ENCODE measurements at places on chromosomes 1 and 21.

DNA sequence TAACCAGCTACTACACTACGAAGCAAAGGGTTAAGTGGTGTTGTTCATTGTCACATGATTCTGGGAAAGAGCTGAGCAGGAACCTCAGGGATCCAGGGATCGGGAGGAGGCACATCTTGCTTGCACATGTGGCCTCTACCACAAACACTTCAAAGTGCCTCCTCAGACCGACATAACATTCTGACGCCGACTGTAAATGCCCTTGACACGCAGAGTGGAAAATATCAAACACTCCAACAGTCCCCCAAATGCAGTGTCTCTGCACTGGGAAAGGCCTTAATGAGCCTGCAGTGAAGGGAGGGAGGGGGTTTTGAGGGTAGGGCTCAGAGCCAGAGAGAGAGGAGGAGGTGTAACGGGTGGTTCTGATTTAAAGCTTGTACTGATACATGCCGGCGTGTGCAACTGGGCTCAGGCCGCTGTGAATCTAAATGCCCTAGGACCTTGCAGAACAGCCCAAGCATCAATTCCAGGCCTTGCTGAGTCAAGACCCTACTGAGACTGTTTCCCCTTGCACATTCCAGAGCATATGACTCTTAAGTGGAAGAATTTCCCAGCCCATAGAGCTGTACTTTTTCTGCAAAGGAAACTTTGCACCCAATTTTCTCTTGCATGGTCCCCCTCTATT is 163.7 kb downstream of the NTMT2 start:
- DNase-seq = no peak

- no peak for DNase-seq
Observed at GRCh38 chr1:34645919-34646318, 108.9 kb upstream of the GJB5 start.

- no peak for DNase-seq
Observed at GRCh38 chr1:167641786-167642500, 11.9 kb downstream of the RCSD1 start.

DNA sequence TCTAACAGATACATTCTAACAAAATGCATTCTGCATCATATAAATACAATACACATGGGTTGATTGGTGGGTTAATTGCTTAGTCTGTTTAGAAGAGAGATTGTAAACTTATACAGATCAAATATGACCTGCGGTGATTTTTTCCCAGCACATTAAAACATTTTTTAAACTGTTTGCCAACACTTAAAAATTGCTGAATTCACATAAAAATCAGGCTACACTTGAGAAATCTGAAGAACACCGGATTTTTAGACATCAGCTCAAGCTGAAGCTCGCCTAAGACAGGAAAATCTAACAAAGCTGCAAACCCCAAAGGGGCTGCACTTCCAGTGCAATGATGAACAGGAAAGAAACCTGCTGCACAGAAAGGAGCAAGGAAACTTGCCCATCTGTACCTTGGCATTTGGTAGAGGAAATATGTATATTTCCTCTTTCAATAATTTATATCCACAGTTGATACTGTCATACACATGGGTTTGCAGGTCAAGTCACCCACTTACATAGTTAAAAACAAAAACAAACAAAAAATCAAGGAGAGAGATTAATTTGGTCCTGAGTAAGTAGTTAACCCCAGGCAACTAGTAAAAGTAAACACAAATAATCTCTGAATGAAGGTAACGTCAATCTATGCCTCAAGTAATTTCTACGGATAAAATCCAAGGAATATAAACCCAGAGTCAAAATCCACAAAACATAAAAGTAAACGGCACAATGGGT is 30.4 kb upstream of the JAK1 start:
- DNase-seq = no peak

All from GM13976 (cell line).